Choroid plexus epithelial cell (primary cell): ENCODE measurements at places on chromosomes 6 and 20.

DNA sequence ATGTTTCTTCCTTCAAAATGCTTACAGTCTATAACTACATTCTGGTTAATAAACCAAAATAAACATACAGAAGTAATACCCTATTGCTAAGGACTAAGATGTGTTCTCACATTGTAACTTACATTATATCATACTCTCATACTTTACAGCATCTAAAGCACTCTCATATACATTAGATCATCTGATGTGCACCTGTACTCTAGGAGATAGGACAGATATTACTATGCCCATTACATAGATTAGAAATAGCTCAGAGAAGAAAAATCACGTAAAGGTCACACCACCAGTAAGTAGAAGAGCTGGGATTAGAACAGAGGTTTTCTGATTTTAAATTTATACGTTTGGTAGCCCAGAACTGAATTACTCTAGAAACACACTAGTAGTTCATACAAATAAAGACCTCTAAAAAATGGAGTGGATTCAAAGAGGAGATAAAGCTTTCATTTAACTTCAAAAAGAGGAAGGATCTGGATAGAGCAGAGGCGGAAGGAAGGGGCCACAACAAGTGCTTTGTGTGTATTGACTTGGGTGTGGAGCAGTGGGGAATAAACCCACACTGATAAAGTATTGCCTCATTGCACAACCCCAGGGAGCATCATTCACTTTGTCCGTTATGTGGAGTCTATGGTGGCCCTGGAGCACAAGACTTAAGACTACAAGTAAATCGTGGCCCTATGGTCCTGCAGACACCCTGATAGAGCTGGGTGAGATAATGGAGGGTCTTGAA is 30.9 kb downstream of the SLC2A12 start:
- DNase-seq = no peak

- peak; percentile 55 for DNase-seq
These were observed 12.1 kb downstream of the FOXS1 start for GRCh38 chr20:31833130-31833930.

GRCh38 chr20:2618815-2619214 is 33.6 kb upstream of the NOP56 start:
- DNase-seq = no peak

- peak; percentile 29 for DNase-seq
These were observed 100.1 kb upstream of the COL21A1 start for GRCh38 chr6:56347526-56347925.

- DNase-seq = no peak
These were observed 261.9 kb downstream of the CDH26 start for GRCh38 chr20:60219984-60220562.

- no peak for DNase-seq
These were observed 170.5 kb downstream of the VEGFA start for GRCh38 chr6:43940393-43941087.

GRCh38 chr20:61887596-61888093 is 178.0 kb downstream of the TAF4 start:
- DNase-seq = no peak

DNA sequence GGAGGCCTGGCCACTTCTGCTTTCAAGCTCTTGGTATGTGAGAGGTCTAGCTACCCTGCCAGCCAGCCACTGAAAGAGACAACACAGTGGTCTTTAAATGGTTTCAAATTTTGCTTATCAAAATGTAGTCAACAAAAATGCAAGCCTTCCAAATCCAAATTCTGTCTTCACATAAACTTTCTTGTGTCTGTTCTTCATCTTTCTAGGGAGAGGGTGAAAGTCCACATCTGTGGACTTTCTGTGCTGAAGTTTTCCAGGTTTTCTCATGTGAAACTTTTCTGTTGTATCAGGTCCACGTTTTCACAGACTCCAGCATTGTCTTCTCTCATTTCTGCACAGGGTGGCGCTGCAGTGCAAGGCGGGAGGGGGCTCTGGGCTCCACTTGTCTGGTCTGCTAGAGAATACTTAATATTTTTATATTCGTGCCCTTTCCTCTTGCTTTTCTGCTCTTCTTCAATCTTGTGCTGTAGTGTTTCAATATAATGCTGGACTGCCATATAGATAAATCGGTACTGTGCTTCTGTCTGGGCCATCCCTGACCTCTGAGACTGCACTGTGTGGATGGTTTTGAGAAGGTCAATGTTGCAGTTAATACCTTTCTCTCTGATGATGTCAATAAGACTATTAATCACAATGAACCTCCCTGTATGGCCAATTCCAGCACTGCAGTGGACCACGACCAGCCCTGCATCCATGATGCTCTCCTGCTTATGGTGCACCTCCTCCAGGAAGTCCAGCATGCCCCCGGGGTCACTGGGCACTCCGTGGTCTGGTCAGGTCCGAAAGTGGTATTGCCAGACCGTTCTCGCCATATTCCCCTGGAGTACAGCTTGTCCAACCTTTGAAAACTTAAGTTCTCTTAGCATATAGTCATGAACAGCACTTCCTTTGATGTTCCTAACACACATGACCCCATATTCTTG is 161.6 kb upstream of the TNFAIP3 start:
- peak; percentile 84 for DNase-seq

DNA sequence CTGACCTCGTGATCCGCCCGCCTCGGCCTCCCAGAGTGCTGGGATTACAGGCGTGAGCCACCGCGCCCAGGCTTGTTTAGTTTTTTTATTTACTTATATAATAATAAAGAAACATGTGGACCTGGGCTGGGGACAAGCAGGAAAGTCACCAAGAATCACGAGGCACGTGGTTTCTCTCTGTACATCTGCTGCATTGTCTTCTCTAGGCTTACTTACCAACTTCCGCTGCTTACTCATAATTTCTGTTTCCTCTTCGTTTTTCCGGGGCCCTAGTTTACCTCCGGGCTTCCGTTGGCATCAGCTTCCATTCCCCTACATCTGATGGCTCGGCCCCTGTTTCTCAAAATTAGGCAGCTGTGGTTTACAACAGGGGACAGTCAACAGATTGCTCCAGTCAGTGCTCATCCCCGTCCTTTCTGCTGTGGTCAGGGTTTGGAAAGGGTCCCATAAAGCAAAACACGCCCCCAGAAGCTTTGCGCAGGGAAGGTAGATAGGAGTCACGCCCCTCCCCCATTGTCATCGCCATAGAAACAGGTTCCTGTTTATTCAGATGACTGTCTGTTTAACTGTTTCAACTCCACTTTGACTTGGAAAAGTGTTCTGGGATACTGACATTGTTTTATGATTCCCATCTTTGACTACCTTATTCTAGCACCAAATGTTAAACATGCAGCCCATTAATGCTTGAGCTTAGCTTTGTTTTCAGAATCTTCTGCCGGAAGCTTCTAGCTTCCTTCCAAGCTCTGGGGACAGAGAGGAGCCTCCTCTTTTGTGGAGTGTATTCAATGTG is 31.9 kb upstream of the TXLNB start:
- peak; percentile 90 for DNase-seq

- no peak for DNase-seq
These were observed 70.7 kb upstream of the LTV1 start for GRCh38 chr6:143772116-143773086.
